Osteocyte (in vitro differentiated cells): ENCODE measurements at places on chromosomes 7 and 10.

DNA sequence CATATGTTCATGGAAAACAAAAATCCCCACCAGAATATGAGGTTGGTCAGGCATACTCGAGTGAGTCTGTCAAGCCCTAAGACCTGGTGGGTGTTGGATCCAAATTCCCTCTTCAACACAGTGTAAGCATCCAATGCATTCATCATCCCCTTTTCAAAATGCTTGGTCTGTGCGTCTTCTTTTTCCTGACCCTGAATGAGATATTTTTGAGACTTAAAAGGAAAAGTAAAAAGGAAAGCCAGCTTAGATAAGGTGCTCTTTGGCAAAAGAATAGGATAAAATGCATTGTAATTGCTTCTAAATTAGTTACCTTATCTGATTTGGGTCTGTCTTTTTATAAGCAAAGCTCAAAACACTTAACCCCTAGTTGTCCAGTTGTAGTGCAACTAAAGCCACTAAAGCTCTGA, 331.5 kb downstream of the PTEN start:
- DNase-seq: no peak

GRCh38 chr10:104077247-104077646, 8.4 kb downstream of the COL17A1 start:
- DNase-seq: no peak

DNA sequence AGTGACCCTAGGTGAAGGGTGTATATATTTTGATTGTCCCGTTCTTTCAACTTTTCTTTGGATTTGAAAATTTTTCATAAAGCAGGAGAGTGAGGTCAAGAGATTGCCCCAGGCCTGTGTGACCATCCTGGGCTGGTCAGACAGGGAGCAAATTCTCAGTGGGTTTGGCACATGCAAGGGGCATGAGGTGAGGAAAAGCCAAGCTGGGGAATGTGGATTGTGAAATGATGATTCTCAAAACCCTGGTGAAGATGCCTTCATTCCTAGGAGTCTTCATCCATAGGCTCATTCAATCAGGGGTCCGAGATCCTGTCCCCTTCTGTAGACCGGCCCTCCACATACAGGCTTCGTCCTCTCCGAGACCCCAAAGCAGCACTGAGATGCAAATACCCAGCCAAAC, 27.0 kb upstream of the FAM170B start:
- peak; percentile 49 for DNase-seq

DNA sequence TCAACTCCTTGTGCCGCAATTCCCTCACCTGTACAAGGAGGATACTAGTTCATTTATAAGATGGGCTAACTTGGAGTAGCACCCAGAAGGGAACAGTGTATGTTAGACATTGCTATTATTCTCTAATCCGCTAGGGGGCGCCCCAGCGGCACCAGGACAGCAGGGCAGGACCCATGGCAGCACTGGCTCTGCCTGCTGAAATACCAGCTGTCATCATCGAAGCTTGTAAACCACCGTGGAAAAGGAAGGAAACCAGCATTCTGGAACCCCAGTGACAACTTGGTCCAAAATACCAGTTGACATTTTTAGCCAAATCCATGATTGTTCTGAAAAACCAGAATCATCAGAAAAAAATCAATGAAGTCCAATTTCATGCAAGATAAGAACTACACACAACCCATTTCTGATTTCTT, 134.4 kb downstream of the ITGA8 start:
- DNase-seq: peak; percentile 88

DNA sequence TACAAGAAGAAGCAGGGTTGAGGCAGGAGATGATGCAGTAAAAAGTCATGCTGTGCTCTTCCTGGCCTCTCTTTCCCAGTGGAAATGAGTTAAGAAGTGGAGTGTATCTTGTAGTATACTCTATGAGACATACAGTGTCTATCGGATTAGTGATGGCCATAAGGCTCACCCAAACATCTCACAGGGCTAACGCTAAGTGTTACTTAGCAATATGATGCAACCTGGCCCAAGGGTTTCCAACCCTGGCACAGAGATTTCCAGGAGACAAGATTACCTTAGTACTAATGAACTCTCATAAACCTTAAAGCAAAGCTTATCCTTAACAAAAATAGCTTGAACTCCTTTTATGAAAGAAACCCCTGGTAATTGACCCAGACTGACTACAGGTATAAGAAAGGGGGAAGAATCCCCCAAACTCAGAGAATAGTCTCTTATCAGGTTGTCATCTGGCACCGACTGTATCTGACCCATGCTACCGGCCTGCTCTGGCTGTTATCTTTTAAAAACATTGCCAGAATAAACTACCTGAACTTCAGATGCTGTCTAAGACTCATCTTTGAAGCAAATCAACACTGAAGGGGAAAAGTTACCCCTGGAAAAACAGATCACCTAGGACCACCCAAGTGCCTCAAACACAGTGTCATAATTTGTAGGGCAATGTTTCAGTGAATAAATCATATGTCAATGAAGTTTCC, 1002.0 kb downstream of the REEP3 start:
- DNase-seq: no peak

- no peak for DNase-seq
Observed at GRCh38 chr10:23525406-23525805, 86.5 kb downstream of the OTUD1 start.

- DNase-seq: no peak
Observed at GRCh38 chr10:20847512-20847911, 49.6 kb downstream of the NEBL start.

- no peak for DNase-seq
Observed at GRCh38 chr7:139566075-139566474, 42.6 kb downstream of the CLEC2L start.

GRCh38 chr10:105956550-105956949, 1208.0 kb downstream of the SORCS1 start:
- DNase-seq: no peak

DNA sequence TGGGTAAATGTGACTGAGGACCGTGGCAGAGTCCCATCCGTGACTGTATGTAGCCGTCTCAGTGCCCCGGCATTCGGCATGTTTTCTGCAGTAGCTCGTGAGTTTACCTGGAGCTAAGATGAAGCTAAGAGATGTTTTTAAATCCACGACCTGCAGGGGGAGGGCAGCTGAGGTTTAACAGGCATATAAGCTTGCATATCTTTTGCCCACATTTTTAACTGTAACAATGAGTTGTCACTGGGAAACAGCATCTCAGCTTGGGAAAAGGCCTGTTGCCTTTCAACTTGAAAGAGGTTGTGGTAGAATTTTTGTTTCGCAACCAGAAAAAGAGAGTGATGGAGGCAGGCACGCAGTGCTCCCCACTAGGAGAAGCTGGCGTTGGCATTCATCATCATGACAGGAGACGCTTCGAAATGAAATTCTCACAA, 77.7 kb downstream of the CELF2 start:
- no peak for DNase-seq

DNA sequence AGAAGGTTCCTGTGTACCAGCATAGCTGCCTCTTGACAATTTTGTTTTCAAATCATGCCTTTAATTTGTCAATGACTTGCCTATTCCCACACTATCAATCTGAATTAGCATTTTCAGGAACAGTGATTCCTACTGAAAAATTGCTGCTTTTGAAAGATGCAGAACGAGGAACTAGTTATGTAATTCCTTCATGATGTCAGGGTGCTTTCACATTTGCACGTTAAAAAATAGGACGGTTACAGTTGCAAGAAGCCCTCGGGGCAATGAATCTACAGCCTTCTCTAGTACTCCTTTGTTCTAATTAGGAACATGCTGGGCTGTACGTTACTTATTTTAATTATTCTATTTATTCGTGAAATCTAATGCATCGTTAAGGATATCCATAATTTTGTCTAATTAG, 253.9 kb downstream of the OTUD1 start:
- DNase-seq: no peak

DNA sequence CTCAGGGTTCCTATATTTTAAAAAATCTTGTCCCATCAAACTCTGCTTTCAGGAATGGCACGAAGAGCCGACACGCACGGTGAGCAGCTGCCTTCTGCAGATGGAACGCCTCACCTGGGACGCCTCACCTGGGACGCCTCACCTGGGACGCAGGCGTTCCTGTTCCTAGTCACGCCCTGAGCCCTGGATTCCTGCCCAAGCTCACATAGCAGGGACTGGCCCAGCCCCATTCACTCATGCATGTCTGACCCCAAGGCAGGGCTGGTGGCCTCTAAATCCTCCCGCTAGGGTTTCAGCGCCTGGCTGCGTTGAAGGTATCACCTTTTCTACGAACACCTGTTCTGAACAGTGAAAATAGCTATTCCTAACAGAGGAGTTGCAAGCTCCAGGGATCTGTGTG, 49.8 kb downstream of the CARD11 start:
- no peak for DNase-seq

DNA sequence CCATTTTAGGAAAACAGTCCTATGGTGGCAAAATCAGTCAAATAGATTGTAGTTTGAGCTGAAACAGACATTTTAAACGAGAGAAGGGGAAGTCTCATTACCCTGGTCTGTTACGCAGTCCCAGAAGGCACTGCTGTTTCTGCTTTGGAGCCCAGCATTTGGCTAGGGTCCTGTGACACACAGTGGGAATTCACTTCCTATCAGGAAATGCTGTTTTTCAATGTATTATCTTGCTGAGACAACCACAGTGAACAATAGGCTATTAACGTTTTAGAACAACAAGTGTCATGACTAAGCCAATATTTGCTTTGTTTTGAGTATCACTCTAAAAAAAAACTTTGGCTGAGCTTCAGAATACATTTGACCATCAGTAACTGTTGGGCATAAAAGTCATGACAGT, 74.1 kb downstream of the ADD3 start:
- DNase-seq: no peak

DNA sequence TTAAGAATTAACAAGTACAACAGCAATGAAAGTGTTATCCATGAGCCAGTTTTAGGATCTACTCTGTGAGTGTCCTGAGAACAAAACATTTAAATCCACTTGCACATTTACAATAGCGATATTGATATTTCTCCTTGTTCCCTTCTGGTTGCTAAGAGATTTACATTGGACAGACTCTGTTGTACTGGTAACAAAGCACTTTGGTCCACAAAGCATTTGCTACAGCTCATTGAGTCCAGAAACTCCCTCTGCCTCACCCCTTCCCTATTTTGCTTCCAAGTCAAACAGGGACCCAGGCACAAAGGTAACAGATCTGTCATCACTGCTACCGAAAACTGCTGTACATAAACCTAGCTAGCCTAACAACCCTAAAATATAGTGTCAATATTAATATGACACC, 2.1 kb downstream of the ANK3 start:
- no peak for DNase-seq

DNA sequence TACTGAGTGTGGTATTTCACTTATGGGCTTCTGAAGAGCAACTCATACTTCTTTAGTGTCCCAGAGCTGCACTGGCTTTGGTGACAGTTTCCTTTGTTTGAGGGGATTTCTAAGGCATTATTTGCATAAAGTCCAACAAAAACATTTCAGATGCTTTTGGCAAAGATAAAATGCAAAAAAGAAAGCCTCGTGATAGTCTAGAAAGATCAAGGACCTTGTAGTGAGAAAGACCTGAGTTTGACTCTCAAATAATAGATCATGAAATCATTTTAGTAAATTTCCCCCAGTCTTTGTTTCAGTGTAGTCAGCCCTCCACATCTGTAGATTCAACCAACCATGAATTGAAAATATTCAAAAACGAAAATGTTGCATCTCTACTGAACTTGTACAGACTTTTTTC, 107.4 kb downstream of the EEPD1 start:
- no peak for DNase-seq
